ENCODE measurements at places on chromosomes 13 and 19.

DNA sequence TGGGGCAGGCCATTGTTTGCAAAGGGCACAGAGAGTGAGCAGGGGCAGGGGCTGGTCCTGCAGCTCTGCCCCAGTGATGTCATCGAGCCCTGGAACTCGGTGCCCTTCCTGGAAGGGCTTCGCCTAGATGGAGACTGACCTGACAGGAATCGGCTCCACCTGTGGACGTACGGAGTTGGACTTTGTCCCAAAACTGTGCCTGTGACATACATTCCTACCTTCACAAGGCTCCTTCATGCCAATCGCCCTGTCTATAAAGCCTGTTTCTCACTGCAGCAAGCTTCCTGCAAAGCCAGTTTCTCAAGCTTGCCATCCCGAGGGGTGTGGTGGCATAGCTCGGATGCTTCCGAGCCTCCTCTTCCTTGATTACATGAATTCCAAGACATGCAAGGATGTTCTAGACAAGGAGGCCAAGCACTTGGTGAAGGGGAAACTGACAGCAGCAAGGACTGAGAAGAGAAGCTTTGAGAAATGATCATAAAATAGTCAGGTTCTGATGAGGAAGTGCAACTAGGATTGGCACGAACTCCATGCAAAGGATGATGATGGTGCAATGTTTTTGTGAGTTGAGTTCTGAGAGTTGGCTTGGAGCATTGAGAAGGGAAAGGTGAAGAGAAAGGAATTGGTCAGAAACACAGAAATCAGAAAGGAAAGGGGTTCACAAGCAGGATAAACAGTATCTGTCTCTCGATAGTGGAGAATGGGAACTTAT lies 73.6 kb upstream of the STK24 start:
- DNase-seq: no peak

GRCh38 chr13:40631605-40632004 lies 34.8 kb downstream of the FOXO1 start:
- no peak for DNase-seq

- no peak for DNase-seq
Observed at GRCh38 chr13:96450326-96451020, 360.6 kb downstream of the HS6ST3 start.

DNA sequence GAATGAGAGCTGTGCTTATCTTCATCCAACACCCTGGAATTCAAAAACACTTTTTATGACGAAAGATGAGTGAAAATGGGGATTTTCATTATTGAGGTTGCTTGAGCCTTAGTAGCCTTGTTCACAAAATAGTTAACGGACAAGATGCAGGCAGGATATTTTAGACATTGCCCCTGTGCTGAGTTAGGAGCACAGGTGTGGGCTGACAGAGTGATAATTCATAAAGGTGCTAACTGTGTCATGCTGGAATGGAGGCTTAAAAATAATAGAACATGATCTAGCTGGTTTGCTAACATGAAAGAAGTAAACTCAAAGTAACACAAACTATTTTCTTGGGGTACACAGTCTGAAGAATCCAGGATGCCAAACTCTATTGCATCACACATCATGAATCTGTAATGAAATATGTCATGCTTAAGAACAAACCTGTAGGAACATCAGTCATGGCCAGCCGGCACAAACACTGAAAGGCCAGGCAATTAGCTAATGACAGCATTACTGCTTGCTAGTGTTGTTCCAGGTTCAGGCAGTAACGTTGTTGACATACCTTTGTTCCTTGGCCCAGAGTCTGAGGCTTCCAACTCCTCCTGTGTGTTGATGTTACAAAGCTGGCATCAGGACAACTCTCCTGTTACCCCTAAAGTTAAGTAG lies 55.3 kb downstream of the FRY start:
- no peak for DNase-seq

DNA sequence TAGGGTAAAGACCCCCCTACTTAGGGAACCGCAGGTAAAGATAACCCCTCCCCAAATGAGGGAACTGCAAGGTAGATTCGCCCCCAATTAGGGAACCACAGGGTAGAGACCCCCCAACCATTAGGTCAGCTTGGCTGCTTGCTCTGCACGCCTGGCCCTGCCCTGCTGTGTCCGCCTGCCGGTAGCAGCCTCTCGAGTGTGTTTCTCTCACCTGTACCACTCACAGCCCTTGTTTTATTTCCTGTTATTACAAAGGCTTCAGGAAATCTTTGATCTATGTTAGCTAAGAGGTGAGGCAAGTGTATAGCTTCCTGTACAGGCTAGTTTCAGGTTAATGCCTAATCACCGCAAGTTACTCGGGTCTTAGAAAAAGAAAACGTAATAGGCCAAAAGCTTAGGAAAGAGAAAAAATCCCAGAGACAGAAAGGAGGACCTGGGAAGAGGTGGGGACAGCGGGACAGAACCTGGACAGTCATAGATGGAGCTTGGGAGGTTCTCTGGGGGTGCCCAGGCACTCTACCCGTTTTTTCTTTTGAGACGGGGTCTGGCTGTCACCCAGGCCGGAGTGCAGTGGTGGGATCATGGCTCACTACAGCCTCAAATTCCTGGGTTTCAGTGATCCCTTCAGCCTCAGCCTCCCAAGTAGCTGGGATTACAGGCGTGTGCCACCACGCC lies 23.1 kb upstream of the EIF3G start:
- no peak for DNase-seq

DNA sequence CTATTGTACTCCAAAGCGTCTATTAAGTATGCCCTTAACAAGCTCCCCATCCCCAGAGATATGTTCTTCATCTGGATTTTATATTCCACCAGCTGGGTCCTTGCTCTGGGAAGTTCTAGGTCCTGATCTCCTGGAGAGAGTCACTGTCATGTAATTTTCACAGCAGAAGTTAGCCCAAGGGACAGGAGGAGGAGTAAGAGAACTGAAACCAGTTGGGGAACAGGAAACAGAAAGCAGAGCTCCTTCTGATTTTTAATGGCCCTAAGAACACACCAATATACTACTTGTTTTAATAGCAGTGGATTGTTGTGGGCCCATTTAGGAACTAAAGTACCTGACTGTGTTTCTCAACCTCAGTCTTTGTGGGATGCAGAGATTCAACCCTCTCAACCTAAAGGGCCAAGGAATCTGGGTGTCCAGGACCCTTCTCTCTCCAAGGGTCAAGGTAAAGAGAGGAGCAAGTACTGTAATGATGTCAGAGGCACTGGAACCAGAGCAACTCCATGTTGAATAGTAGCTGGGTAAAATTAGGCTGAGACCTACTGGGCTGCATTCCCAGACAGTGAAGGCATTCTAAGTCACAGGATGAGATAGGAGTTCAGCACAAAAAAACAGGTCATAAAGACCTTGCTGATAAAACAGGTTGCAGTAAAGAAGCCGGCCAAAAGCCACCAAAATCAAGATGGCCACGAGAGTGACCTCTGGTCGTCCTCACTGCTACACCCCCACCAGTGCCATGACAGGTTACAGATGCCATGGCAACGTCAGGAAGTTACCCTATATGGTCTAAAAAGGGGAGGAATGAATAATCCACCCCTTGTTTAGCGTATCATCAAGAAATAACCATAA lies 8.1 kb upstream of the FPR3 start:
- no peak for DNase-seq

DNA sequence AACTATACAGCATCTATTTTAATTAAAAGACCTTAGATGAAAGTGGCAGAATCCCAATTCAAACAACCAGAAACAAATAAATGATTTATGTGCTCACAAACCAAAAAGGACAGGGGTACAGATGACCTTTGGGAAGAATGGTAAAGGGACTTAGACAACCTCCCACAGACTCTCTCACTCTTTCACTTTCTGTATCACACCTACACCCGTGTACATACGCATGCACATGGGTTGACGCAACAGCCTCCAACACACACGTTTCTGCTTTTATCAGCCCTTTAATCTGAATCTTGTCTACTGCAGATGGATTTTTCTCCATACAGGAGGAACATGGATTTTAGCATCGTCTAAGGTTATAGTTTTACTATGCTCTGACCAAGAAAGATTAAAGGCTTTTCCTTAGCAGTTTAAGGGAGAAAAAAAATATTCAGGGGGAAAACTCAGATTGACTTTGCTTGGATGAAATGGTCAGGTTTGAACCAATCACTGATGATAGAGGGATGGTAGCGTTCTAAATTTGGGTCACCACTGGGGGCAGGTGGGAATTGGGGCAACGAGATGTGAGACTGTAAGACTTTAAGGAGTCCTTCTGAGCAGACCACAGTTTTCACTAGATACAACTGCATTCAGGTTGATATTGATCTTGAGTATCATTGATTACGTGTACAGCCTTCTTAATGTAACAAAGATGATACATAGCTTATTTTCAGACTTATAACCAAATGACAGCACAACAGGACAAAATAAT lies 166.1 kb downstream of the ITGBL1 start:
- no peak for DNase-seq

- DNase-seq: no peak
Observed at GRCh38 chr19:20964798-20965197, 41.7 kb downstream of the ZNF85 start.

DNA sequence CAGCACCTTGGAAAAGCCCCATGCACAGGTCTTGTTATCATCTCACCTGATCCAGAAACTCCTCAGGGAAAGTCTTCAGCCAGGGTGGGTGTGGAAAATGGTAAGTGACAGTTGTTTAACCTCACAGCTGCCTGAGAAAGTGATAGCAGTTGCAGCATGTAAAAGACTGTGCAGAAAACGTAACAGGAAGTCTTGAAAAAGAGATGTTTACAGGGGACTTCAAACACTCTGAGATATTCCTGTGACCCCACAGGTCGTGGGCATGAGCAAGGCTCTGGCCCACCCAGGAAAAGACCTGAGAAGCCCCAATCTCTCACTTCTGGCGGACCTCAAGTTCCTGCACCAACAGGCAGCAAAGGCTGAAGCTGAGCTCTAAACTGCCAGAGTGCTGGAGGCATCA lies 826.9 kb downstream of the UQCRFS1 start:
- no peak for DNase-seq

DNA sequence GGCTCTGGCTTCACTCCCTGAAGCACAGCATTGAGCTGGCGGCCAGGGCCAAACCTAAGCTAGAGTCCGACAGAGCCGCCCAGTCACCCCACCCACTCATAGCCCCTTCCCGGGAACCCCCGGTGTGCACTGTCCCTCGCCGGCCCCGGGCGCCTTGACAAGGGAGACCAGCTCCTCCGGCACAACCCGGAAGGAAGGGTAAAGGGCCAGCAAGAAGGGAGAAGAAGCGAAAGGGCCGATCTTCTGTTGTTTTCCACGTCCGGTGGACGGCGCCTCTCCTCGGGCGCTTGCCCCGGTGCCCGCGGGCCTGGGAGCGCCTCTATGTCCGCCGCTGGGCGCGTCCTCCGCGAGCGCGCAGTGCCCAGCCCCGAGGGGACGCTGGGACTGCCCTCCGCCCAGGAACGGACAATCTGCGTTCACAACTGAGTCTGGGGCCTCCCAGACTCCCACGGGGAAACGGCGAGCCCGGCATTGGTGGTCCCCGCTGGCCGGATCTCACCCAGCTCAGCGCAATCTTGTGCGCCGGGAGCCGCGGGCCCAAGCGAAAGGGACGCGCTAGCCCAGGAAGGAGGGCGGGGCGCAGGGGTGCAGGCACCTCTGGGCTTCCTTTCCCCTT lies 172.5 kb upstream of the MIR17HG start:
- no peak for DNase-seq

- no peak for DNase-seq
Observed at GRCh38 chr19:43781630-43782310, 997 bp upstream of the KCNN4 start.
